Cerebellum (tissue), 4 donors: ENCODE measurements at places on chromosomes 7 and 10.

GRCh38 chr10:23584396-23584795, 145.5 kb downstream of the OTUD1 start:
- DNase-seq, result no peak

- no peak for DNase-seq
Observed at GRCh38 chr10:117948493-117948892, 98.2 kb downstream of the RAB11FIP2 start.

DNA sequence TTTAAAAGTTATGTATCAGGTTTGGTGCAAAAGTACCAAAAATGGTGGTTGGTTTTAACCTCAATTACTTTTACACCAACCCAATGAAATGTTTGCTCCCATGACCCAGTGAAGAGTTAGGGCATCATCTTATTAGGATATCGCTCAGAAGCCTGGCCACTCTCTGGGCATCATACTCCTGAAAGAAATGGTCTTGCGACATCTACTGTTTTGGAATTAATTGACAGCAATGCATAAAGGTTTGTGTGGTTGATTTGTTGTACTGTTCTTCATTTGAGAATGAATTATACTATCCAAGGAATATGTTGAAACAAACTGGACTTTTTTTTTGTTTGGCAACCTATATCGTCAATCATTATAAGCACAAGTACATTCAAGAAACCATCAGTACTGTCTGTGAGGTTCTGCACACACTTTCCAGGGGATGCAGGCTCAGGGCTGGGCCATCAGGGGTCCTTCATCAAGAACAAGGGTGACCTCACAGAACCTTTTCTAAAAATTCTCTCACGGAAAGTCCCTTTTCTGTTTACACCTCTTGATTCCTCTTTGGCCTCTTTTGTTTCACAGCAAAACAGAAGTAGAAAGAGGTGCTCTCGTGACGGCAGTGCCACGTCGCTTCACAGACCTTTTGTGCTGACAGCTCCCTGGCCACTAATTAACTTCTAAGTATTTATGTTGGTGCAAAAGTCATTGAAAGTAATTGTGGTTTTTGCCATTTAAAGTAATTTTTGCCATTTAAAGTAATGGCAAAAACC, 117.2 kb upstream of the KLF6 start:
- no peak for DNase-seq

GRCh38 chr7:157469181-157470016, 132.6 kb downstream of the DNAJB6 start:
- no peak for DNase-seq

GRCh38 chr7:33091111-33091531, 18.1 kb downstream of the RP9 start:
- DNase-seq, result no peak

GRCh38 chr7:49631071-49631815, 142.2 kb upstream of the VWC2 start:
- no peak for DNase-seq

- no peak for DNase-seq
Observed at GRCh38 chr7:80624763-80625162, 13.7 kb upstream of the CD36 start.

- no peak for DNase-seq
Observed at GRCh38 chr7:43071604-43072003, 40.8 kb upstream of the HECW1 start.

- no peak for DNase-seq
Observed at GRCh38 chr10:106894692-106895091, 269.8 kb downstream of the SORCS1 start.

GRCh38 chr10:95214369-95214768, 20.3 kb downstream of the ACSM6 start:
- DNase-seq, result no peak

DNA sequence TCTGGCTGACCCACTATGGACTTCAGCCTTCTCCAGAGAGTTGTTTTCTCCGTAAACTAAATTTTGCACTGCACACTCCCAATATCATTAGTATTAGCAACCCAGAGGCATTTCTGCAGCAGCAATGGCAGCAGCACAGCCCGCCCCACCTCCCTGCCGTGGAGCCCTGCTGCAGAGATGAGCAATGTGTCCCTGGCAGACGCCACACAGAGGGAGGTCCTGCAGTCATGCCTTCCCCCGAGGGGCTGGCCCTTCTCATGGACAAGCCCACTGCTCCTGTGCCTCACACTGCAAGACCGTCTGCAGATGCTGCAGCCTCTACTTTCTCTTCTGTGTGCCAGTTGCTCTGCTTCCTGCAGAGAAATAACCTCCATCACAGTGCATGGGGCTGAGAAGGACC, 393.4 kb upstream of the MKI67 start:
- no peak for DNase-seq

GRCh38 chr7:51055039-51055840, 261.4 kb downstream of the COBL start:
- no peak for DNase-seq

- DNase-seq, result peak; percentile 64
Observed at GRCh38 chr10:102422545-102423129, 2.0 kb downstream of the FBXL15 start.

DNA sequence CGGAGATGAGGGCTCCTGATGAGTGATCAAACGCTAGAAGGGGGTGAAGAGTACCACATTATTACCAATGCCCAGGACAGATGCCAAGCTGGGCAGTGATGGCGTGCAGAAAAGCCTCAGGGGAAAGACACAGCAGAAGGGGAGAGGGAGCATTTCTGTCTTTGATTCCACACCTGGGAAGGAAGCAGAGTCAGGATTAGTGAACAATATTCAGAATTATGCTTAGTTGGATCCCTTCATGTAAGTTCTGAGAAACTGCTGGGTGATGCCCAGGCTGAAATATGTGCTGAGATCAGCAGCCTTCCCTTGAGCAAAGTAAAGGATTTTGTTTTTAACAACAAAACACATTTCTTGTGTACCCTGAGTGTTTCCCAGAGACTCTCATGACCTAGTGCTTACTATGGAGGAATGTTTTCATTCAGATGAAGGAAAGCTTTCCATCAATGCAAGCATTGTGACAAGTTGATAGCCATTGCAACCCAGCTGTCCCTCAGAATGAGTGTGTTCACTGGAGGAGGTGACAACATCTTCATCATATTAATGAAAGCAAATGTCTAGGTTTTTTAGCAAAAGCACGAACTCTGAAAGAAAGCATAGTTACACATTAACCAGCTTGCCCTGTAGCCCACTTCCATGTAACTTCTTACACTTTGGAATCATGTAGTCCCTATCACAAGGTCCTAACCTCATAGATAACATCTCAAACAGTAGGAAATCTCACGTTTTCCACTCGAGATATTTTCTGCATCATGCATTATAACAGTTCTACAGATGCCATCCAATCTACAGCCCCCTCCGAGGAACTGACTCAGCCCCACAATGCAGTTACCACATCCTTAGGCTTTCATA, 23.8 kb upstream of the AKR1C1 start:
- no peak for DNase-seq

DNA sequence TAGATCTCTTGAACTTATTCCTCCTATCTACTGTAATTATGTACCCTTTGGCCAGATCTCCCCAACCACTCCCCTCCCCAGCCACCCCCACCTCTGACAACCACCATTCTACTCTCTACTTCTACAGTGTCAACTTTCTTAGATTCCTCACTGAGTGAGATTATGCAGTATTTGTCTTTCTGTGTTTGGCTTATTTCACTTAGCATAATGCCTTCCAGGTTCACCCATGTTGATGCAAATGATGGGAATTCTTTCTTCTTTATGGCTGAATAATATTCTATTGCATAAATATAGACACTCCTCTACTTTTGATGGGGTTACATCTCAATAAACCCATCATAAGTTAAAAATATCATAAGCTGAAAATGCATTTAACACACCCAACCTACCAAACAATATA, 21.3 kb upstream of the HNRNPH3 start:
- no peak for DNase-seq

DNA sequence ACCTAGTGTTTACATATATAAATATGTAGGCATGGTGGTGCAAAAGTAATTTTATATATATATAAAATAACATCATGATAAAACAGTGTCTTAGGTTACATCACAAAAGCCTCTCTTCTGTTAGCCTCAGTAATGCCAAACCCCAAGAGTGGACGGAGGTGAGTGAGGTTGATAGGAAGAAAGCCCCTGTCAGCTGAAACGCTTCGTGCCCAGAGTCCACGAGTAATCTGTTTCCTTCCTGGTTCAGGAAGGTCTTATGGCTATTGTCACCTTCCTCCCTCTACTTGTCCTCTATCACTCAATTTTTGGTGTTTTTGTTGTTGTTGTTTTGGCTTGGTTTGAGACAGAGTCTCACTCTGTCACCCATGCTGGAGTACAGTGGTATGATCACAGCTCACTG, 41.5 kb downstream of the THNSL1 start:
- no peak for DNase-seq

DNA sequence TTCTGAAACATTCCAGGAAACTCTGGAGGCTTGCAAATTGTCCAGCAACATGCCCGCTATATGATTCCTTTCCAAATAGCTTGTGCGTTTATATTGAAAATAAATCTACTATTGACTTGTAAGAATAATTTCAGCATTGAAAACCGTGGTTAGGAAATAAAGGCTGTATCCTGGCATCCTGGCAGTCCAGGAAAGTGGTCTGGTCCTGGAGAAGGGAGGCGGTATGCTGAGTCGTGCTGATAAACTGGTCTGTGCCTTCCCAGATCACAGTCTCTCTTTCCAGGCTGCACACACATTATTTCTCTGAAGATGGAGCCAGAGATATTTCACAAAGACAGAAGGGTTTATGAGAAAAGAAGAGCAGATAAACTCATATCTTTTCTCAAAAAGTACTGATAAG, 350.1 kb upstream of the COBL start:
- DNase-seq, result no peak

DNA sequence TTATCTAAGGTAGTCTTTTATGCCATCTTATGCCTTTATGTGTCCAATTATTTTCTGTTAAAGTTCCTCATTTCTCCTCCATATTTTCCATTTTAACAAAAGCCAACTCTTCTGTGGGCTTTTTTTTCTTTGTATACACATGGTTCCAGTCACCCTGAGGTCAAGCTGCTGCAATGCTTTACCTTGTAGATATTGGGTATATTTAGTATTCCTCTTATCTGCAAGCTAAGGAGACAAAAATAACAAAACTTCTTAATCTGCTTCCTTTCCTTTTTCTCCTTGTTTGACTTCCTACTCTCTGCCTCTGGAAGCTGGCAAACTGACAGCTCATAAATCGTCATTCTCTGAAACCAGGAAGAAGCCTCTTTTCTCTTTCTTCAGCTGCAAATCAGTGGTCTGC, 885.0 kb upstream of the LRRN3 start:
- DNase-seq, result no peak

GRCh38 chr7:32477649-32477980, 12.6 kb downstream of the LSM5 start:
- no peak for DNase-seq

DNA sequence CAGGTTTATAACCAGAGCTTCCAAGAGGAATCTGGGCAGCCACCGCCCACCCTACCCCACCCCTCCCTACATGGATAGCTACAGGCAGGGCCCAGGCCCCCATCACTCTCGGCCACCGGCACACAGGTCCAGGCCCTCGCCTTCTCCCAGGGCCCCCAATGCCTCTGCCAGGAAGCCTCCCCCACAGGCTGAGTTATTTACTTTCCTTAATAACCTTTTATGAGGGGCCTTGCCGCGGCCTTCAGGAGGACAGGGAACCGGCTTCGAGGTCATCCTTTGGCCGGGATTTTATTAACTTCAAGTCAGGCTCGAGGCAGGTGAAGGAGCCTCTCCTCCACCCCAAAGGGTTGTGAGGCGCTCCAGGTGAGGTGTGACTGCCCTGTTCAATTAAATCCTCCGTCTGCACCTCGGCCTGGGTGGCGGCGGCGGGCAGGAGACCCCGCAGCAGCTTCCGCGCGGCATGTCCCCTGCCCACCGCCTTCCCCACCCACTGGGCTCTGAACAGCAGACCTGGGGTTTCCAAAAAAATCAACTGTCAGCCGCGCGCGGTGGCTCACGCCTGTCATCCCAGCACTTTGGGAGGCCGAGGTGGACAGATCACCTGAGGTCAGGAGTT, 106.5 kb downstream of the MICALL2 start:
- no peak for DNase-seq
